ENCODE measurements at places on chromosomes 16 and 17. TPM values are rescaled to one million over a fixed set of nuclear protein-coding genes. Genes with fewer than 3 reads are reported as not detected.

The HBA2 gene
- 88.0 TPM for total RNA-seq

DNA sequence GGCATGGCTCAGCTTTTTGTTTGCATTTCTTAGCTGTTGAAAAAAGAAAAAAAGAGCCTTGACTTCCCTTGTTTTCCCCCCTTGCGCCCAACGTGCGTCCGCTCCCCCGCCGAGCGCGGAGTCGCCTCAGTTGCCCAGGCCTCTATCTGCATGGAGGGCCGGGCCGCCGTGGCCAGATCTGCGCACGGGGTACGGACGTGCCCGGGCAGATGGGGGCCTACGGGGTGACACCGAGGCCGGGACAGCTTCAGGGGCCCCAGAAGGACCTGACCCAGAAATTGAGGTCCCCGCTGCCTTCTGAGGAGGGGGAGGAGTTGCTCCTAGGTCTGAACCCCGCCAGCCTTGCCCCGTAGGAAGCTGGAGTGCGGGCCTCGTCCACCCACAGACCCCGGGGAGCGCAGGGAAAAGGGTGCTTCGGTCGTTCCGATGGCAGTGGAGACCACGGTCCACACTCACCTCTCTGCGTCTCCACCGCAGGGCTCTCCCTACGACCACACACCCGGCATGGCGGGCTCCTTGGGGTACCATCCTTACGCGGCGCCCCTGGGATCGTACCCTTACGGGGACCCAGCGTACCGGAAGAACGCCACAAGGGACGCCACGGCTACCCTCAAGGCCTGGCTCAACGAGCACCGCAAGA is 1.5 kb downstream of the IRX5 start:
- no peak for DNase-seq

The TP53TG3B gene
- not detected for total RNA-seq

The CDH15 gene
- not detected for total RNA-seq

- DNase-seq, result no peak
These were observed 29.3 kb downstream of the DHX38 start for GRCh38 chr16:72122916-72123315.

DNA sequence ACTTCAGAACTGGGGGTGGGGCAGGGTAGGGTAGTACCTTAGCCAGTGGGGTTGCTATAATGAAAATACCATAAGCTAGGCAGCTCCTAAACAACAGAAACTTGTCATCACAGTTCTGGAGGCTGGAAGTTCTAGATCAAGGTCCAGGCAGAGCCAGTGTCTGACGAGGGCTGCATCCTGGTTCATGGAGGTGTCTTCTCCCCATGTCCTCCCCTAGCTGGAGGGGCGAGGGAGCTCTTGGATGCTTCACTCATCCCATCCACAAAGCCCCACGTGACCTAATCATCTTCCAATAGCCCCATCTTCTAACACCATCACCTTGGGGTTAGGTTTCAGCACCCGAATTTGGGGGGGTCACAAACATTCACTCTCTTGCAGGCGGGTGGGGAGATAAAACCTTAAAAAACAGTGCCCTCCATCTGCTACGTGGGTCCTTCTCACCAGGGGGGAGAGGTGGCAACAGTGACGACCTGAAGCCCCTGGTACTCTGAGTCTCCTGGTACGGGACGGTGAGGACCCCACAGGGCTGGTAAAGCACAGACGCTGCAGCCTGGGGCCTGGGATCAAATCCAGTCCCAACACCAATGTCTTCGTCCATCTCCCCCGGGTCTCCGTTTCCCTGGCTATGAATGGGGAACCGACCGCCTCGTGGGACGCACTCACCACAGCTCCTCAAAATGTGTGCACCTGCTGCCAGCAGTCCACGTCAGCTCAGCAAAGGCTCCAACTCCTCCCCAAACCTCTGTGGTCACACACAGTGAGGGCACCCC is 22.8 kb downstream of the RAB40B start:
- no peak for DNase-seq

Data from ureter (tissue), 1 donor.